ENCODE measurements at places on chromosomes 5 and 9.

GRCh38 chr5:172007175-172008110 lies 1.0 kb upstream of the FBXW11 start:
- DNase-seq, result no peak

GRCh38 chr5:109223531-109223930 lies 186.2 kb downstream of the PJA2 start:
- DNase-seq, result no peak

- DNase-seq, result no peak
Measured at GRCh38 chr5:122137702-122138101, 8.4 kb downstream of the ZNF474 start.

GRCh38 chr5:3654515-3654914 lies 58.9 kb downstream of the IRX1 start:
- DNase-seq, result no peak

GRCh38 chr5:10168254-10168653 lies 81.4 kb downstream of the ATPSCKMT start:
- no peak for DNase-seq

DNA sequence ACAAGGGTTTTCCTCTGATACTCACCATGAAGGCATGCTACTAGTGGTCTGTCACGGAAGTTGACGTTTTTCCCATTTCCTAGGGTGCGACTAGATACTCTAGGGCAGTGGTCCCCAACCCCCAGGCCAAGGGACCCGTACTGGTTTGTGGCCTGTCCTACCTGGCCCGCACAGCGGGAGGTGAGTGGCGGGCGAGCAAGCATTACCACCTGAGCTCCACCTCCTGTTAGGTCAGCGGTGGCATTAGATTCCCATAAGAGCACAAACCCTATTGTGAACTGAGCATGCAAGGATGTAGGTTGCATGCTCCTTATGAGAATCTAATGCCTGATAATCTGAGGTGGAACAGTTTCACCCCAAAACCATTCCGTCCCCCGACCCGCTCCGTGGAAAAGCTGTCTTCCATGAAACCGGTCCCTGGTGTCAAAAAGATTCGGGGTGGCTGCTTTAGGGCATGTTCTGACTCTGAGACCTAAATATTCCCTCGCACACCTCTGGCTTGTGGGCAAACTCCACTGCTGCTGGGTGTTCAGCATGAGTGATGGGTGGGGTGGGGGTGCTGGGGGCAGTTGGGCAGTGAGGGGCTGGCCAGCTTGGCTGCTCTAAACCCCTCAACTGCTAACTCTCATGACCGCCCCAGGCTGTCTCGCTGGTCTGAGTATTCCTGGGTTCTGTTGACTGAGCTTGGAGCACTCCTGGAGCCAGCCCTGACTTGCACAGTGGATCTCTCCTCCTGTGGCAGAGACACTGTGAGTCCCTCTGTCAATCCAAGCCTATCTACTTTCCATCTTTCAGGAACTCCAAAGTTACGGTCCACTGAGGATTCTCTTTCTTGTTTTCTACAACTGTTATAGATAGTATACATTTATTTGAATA lies 78.3 kb upstream of the NEK6 start:
- DNase-seq, result no peak

DNA sequence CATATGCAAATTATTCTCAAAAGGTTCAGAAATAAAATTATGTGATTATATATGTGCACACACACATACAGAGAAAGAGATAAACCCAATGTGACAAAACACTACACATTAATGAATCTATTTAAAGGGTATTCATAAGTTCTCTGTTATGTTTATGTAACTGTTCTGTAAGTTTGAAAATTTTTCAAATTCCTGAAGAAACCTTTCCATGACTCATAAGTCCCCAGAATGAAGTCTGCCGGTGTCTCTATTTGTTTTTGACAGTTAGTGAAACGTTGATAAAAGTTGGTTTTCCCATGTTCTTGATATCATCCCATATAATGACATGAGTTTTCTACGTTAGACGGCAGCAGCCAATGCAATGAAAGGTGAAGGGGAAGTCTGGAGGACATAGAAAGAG lies 199.5 kb upstream of the PUM3 start:
- no peak for DNase-seq

- no peak for DNase-seq
Measured at GRCh38 chr9:125600194-125600593, 106.8 kb downstream of the MAPKAP1 start.

GRCh38 chr9:72042928-72043327 lies 17.5 kb downstream of the C9orf57 start:
- DNase-seq, result no peak

- DNase-seq, result no peak
Measured at GRCh38 chr5:108467563-108467962, 85.7 kb upstream of the FBXL17 start.

DNA sequence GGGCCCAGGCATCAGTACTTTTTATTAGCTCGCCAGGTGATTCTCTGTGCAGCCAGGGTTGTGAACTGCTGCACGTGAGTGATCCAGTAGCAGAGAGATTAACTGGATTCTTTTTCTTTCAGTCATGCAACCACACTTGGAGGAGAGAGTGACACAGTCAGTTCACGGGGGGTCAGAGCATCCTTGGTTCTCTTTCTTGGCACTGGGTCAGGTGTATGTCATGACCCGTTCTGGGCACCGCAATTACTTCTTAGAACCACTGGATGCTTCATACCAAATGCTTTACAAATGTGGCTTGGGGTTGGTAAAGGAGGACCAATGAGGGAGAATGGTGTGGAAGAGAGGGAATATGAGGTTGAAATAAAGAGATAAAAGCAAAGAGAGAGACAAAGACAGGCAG lies 368.7 kb downstream of the MLLT3 start:
- DNase-seq, result no peak

GRCh38 chr9:13816837-13817236 lies 497.1 kb downstream of the NFIB start:
- DNase-seq, result no peak

DNA sequence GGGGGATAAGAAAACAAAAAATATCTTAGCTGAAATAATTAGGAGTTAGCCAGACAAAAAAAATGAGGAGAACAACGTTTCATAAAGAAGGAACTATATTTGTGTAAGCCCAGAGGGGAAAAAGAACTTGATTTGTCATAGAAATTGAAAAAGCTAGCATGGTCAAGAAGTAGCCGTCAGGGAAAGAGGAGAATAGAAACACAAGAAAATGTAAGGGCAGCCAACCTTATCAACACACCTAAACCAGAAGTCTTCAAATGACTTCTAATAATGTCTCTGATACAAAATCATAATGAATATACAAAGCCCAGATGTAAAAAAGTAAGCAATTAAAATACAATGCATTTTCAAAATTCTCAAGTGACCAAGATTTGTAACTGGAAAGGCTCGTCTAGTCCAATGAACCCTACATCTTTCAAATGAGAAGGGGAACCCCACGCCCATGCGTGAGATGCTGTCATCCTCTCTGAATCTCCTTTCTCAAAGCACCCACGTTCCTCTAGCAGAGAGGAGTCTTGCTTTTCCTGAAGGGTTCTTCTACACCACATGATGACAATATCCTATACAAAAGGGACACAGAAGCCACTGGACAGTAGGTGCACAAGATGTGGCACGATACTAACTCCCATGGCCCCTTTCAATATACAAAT lies 103.7 kb downstream of the ARL15 start:
- DNase-seq, result no peak

DNA sequence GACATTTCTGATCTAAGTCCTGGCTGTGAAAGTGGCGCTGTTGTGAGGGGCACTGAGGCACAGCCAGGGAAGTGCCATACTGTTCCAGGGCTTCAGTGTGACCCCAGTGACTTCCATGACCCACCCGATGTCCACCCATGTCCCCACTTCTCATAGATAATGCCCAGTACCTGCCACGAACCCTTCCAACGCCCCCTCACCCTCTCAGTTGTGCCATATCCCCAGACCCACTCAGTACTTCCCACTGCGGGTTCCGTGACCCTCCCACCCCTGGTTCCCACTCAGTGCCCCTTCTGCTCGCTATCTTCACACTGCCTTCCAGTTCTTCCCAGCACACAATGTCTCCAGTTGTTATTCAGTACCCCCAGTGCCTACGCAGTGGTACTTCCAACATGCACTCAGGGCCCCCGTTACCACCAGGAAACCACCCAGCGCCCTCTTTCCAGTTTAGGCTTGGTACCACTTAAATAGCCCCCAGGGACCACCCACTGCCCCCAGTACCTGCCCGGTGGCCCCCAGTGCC lies 30.7 kb upstream of the PSD2 start:
- no peak for DNase-seq

DNA sequence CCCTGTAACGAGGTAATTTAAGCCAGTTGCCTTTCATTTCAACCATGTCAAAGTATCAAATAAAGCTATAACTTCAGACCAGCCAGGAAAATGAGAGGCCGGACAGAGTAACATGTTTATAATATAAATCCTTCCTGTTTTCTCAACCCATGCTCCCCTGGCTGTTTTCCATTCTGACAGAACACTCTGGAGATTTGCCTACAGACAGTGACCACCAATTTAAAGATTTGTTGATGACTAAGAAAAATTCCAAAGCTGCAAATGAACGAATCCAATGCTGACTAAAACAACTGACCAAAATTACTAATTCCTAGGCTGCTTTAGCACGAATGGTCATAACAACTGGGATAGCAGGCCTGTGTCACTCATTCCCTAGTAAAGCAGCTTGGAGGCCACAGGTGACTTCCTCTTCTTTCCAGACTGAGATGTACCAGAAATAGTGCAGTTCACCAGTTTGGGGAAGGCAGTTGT lies 141.4 kb downstream of the AOPEP start:
- DNase-seq, result no peak

GRCh38 chr5:113205807-113206206 lies 229.0 kb downstream of the TSSK1B start:
- DNase-seq, result no peak

- DNase-seq, result no peak
Measured at GRCh38 chr9:22342491-22343217, 104.0 kb upstream of the DMRTA1 start.

DNA sequence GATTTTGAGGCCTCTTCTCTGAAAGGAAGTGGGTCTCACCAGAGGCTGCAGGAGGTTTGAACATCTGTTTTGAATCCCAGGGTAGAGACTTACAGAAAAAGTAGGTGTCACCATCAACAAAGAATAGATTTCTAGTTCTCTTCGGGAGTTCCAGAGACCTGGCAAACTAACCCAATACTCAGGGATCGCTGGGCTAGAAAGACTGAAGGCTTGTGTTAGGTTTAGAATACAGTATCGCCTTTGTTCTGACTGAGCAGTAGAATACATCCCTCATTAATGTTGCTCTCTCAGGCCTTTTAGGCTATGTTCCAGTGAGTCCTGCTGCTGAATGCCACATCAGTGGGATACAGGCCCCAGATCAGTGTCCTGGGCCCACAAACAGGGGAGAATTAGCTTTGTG lies 27.2 kb downstream of the RUSC2 start:
- no peak for DNase-seq

- DNase-seq, result no peak
Measured at GRCh38 chr9:4799775-4800174, 7.0 kb downstream of the RCL1 start.

- DNase-seq, result no peak
Measured at GRCh38 chr5:168818558-168818957, 239.4 kb upstream of the PANK3 start.

GRCh38 chr5:42026446-42026845 lies 101.4 kb downstream of the FBXO4 start:
- DNase-seq, result no peak

- DNase-seq, result no peak
Measured at GRCh38 chr9:36093384-36093783, 43.1 kb upstream of the GLIPR2 start.

- no peak for DNase-seq
Measured at GRCh38 chr5:172853355-172853975, 19.4 kb downstream of the ERGIC1 start.

DNA sequence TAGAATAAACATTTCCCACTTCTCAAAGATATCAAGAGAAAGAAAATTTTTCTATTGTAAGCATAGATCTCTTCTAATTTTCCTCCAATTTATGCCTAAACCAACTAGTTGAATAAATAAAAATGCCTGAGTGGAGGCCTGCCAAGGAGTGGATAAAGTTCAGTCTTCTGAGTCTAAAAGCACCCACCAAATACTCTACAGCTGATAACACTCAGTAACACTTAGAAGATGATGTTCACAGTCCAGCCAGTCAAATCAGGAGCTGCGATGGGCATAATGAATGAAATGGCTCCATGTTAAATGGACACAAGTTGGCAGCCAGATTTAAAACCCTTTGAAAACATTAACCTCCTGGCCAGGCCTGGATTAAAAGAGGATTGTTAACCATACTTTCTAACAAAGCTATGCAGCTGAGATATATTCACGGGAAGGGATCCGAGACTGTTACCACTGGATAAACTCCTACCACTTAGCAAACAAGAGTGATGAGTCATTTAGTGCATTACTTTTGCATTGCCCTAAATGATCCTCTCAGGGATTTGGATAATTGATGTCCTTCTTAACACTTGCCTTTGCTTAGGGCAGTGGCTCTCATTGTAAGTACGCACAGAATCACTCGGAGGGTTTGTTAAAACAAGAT lies 63.7 kb upstream of the CCDC112 start:
- DNase-seq, result no peak
